ENCODE measurements at places on chromosomes 6 and 20.

DNA sequence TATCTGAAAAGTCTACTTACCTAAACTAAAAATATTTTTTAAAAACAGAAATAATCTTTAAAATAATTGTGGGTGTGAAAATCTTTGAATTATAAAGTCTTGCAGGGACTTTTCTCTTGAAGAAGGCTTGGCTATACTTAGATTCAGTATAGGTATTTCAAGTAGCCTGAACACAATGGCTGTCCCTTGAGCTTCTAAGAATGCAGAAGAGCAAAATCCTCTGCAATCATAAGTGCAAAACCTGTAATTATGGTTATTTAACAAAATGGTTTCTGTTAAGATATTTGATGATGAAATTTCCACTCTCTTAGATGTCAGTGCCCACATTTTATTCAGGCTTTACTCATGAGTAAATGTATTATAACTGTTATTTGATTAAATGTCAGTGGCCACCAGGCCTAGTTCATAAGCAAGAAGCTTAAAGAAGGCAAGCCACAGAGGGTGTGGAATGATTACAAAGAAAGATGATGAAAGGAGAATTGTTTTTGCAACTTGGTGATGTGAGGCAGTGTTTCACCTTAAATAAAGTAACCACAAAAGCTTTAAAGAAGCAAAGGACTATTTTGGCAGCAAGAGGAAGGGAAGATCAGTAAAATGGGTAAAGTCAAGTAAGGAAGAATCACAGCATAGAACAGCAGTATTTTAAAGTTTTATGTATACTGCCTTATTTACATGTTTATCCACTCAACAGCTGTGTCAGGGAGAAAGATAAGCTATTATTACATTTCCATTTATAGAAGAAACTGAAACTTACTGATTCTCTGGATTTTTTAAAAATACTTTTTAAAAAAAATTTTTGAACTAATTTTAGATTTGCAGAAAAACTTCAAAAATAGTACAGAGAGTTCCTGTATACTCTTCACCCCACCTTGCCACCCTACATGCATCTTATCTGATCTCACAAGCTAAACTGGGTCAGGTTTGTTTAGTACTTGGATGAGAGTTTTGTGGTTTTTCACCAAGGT lies 351.2 kb upstream of the RUNX2 start:
- DNase-seq: no peak

- DNase-seq: no peak
Observed at GRCh38 chr6:52216932-52217575, 27.2 kb downstream of the IL17F start.

DNA sequence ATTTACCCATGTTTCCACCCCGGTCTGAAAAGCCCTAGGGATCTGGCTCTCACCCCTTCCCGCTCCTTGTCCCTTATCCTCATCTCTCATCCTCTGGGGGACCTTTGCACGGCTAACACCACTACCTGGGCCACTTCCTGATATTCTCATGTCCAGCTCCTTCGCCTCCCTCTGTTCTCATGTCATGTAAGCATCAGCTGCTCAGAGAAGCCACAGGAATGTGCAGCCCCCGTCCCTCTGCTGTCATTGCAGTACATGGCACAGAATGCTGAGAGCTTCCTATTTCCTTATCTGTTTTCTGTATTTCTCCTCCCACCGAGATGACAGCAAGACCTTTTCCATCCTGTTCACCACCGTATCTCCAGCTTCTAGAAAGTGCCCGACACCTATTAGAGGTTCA lies 102.4 kb downstream of the MTHFD1L start:
- no peak for DNase-seq

DNA sequence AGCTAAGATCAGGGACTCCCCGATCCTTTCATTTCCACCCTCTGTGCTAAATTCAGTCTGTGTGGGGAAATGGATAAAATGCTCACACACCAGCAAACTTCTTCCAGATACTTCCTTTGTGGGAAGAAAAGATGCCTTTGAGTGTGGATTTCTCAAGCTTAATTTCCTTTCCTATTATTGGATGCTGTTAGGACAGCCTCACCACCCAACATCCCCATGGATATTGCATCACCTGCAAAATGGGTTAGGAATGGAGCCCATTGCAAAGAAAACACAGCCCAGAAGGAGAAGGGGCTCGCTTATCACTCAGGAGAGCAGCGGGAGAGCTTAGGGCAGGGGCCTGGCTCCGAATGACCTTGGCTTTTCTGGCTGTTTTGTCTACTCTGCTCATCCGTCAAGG lies 272.2 kb downstream of the CDC5L start:
- DNase-seq: no peak

DNA sequence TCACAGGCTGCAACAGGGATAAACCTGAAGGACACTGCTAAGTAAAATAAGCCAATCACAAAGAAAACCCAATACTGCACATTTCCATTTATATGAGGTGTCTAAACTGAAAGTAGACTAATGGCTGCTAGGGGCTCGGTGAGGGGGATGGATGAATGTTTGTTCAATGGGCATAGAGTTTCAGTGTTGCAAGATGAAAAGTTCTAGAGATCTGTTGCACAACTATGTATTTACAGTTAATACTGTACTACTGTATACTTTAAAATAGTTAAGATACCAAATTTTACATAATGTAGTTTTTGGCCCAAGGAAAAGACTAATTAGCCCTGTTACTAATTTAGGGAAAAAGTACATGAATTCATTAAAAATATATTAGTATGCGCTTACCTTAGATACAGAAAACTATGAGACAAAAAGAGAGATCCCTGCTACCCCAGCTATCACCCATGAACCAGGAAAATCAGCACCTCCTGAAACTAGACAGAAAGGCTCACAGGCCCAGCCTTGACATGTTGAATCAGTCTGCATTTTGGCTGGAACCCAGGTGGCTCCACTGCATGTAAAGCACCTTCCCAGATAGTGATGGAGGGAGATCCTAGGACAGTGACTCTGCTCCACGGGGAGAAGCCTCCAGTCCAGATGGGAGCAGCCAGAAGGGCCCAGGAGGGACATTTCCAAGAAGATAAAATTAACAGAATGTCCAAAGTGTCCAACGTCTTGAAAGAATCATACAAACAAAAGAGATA lies 16.1 kb downstream of the HLA-F start:
- no peak for DNase-seq

GRCh38 chr6:41200296-41200900 lies 551 bp downstream of the TREML2 start:
- peak; percentile 98 for DNase-seq

GRCh38 chr6:218153-219018 lies 73.9 kb upstream of the DUSP22 start:
- no peak for DNase-seq

DNA sequence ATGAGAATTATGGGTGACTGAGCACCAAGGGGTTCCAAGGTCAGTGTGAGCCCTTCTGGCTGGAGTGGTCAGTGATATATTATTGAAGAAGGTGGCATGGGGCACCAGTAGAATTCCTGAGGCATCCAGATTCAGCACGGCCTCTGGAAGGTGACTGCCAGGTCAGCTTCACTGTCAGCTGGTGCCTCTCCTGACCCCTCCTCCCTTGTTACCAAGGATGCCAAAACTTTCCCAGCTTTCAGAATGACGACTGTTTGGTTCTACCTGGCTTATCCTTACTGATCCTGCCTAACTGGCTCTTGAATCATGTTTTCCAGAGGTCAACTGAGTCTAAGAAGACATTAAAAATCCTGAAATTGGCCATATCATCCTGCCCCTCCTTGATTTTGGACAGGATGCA lies 189.2 kb upstream of the AGPAT4 start:
- no peak for DNase-seq

DNA sequence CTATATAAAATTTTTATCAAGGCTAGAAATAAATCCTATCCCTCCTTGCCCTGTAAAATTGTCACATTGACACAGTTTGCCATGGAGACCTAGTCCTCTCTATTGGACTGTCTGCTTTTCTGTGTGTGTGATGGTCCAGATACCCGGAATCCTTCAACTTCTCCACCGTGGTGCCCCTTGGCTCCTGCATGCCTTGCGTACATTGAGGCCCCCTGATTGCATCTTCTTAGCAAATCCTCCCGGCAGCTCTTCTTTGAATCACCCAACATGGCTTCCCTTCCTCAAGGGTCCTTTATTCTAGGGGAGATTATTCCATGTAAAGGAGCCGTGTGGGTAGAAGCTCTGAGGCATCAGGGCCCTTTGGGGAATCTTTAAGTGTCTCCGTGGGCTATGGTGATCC lies 219.5 kb downstream of the CDC5L start:
- no peak for DNase-seq

All from AML-193 (cell line).